ENCODE measurements at places on chromosomes 16 and 17.
A peak's percentile ranks its signal among the peaks of the same experiment; 100 is the strongest.

DNA sequence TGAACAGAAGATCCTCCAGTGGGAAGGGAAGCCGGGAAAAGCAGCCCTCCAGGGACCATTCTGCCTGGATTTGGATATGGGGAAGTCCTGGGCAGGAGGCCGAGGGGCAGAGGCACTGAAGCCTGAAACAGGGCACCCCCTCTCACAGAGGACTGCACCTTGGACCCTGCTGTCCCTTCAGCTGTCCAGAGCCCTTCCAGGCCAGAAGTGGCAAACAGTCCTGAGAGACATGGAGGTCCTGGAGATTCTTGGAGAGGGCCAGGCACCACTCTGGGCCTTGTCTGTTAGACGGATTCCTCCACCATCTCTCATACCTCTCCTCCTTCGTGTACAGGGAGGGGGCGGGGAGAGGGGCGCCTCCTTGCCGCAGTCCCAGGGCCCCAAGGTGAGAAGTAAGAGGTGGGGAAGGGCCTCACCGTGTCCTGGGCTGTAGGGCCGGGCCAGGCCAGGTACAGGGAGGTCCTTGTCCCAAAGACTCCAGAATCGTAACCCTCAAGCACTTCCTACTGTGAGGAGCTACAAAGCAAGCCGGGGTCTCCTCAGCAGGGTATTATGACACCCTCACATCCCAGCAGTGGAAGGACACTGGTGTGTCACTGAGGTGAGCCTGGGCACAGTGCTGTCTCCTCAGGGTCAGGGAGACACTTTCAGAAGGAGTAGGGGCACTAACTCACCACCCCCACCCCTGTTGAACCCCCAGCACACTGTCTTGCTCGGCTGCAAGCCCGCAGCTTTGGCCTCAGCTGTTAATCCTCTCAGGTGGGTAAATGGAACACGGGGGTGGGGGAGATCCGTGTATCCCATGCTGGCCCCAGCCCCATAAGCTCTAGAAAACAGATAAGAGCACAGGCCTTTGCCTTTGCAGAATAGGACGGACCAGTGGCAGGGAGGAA is 16.6 kb upstream of the TBX2 start:
- DNase-seq = no peak

- DNase-seq = peak; percentile 62
Measured at GRCh38 chr17:17001874-17002520, 30.1 kb upstream of the TNFRSF13B start.

DNA sequence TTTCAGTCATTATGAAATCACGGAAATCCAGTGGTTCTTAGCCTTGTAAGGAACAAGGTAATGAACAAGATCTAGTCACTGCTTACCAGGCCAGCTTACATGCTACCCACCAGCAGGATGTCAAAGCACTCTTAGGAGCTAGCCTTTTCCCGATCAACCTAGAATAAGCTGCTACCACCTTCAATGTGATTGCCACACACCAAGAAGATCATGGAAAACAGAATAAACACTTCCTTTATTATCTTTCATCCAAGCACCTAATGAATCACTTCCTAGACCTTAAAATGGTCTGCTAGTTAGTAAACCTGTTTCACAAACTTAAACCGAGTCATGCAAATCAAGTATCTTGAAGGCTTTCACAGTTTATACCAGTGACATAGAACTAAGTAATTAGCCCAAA is 5.0 kb downstream of the BBS2 start:
- DNase-seq = no peak

GRCh38 chr16:49558451-49558850 is 184.8 kb downstream of the C16orf78 start:
- DNase-seq = no peak

DNA sequence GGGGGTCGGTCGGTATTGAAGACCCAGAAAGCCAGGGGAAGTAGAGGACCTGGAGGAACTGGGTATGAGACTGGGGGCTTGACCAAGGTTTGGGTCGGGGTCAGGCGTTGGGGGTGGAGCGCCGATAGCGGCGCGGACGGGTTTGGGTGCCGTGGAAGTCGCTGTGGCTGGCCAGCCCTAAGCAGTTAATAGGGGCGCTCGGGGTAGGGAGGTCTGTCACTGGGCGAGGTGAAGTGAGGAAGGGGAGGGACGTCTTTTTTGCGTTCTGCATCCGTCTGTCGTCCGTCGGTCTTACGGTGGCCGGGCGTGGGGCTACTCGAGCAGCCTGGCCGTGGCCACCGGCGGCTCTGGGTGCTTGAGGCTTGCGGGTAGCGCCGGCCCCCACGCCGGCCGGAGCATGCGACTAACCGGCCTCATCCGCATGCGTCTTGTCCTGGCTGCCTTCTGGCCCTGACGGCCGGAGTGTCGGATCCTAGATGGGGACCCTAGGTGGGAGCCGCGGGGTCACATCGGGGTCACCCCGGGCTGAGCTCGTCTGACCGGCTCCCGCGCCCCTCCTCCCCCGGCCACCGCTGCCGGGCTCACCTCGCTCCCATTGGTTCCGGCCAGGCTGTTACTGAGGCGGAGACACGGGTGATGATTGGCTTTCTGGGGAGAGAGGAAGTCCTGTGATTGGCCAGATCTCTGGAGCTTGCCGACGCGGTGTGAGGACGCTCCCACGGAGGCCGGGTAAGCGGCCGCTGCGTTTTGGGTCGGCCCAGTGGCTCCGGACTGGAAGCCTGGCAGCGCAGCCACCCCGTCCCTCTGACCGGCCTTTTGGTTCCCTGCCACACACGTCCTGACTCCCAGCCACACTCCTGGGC is 10.3 kb upstream of the TMEM88 start:
- DNase-seq = peak; percentile 77

- DNase-seq = no peak
Measured at GRCh38 chr16:87391324-87391949, 699 bp upstream of the MAP1LC3B start.

DNA sequence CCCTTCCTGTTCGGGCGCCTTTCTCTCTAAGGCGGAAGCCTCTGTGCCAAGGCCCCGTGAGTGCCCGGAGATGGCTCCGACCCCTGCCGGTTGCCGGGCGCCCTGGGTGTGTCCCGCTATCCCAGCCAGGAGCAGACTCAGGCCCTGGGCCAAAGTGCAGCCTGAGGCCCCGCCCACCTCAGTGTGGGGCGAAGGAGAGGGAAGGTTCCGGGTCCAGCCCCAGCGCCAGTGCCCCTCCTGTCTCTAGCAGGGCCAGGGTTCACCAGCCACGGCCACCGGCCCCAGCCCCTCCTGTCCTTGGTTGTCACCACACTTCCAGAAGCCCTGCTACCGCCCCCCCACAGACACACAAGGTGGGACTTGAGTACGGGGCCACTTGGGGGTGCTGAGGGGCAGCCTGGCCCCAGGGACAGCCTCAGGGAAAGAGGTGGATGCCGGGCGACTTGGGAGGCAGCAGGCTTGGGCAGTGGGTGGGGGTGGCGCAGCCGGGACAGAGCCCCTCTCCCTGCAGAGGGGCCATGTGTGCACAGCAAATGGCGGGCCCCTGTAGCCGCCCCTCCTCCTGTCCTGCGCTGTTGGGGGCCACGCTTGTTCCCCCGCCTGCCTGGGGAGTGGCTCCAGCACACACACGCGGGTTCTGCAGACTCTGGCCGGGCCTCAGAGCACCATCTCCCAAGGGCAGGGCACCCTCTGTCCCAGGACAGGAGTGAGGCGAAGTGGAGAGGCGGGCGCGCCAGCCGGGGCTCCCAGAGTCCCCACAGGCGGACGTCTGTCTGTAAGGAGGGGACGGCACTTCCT is 6.0 kb downstream of the C1QTNF8 start:
- DNase-seq = no peak

- DNase-seq = no peak
Measured at GRCh38 chr17:33977729-33978514, 277.2 kb upstream of the CCL2 start.

DNA sequence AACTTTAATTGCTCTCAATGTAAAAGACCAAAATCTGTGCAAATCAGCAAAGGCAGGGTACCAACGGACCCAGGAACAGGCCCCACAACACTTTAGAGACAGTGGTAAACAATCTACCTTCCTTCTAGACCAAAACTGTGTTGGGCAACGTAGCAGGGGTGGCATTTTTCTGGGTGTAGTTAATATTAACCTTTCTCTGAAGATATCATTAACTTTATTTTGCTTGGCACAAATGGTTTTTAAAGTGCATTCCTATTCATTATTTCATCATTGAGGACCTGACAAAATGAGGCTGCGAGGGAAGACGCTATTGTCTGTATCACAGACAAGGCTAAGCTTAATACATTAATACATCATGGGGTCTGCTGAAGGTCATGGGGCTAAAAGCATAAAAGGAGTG is 37.9 kb upstream of the TRAP1 start:
- no peak for DNase-seq

- peak; percentile 49 for DNase-seq
Measured at GRCh38 chr16:50699326-50700159, 6.1 kb downstream of the NOD2 start.

DNA sequence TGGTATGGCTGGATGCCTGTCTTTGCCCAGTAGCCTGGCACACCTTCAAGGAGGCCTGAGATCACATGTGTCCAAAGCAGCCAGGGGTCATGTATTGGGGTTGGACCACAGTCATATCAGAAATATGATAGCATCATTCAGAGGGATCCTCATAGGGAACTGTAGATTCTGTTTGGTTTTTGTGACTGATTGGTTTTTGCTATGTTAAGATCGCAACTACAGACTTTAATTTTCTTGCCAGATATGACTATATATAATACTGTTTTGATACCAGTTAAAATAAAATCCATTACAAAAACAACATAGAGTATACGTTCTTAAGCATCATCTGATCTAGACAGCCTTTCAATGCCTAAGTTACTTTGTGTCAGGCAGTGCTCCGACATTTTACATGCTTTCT is 11.8 kb upstream of the SMPD3 start:
- no peak for DNase-seq

- no peak for DNase-seq
Measured at GRCh38 chr16:55120826-55121225, 190.2 kb downstream of the IRX5 start.

- no peak for DNase-seq
Measured at GRCh38 chr16:82634955-82635610, 8.3 kb downstream of the CDH13 start.

GRCh38 chr17:37694734-37695133 is 50.1 kb downstream of the HNF1B start:
- DNase-seq = no peak

- DNase-seq = no peak
Measured at GRCh38 chr17:69523244-69523861, 108.9 kb downstream of the MAP2K6 start.

DNA sequence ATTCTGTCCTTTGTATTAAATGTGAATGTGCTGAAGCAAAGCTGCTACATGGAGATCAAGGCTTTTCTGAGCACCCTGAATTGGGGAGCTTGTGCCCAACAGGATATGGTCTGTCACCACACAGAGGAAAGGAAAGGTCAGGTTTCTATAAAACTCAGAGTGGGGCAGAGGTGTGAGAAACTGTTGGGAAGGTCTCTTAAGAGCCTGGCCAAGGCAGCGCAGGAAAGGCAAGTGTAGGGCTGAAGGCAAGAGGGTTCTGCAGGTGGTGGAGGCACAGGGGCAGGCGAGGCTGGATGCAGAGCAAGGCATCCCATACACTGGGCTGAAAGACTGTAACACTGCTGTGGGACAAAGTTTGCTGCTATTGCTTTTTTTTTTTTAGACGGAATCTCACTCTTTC is 8.1 kb downstream of the COX6A2 start:
- no peak for DNase-seq

DNA sequence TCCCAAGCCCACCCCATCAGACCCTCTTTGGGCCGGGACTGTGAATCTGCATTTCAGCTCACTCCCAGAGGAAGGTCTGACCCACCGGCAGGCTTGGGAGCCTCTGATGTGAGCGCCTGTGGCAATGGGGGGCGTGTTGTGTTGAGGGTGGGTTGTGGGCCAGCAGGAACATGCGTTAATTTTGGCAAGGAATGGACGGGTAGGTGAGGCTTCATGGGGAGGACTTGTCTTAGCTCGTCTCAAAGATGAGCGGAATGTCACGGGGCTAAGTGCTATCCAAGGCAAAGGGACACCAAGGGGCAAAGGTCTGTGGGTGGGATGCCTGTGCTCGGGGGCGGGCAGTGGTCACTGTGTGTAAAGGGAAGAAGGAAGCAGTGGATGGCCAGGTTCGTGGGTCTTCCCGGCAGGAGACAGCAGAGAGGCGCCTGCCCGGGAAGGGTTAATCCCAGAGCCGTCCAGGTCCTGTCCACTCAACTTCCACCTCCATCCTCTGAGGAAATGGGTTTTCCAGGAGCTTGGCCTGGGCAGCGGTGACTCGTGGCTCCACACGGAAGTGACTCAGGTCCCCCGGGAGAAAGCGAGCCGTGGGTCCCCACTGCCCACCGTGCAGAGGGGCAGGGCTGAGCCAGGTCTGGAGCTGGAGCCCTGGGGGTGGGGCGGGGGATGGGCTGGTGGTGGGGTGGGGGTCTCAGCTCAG is 17.4 kb downstream of the ADGRG1 start:
- no peak for DNase-seq

GRCh38 chr17:82285141-82285540 is 11.6 kb upstream of the CSNK1D start:
- no peak for DNase-seq

DNA sequence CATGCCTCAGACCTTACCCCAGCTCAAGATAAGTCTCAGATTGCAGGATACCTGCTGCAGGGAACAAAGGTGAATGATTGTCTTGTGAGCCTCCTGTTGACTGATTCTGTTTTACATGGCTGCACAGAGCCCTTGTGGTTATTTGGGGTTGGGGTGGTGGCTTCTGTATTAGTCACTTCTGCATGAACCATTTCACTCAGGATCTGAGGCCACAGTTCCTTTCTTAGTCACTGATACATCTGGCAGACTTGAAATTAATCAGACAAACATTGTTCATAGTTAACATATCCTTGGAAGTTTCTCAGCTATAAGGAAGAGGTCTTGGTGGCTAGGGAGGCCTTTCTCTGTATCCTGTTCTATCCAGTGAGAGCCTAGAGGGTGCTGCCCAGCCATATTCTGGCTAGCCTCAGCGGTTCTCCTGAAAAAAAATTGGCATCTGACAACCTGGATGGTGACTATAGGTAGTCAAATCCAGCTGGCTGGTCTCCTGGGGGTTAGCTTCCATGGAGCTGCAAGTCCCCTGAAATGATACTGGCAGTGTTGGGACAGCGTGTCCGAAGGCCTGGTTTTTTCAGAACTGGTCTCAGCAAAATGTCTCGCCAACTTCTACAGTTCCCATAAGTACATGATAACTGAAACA is 8.4 kb upstream of the PLK1 start:
- peak; percentile 36 for DNase-seq

DNA sequence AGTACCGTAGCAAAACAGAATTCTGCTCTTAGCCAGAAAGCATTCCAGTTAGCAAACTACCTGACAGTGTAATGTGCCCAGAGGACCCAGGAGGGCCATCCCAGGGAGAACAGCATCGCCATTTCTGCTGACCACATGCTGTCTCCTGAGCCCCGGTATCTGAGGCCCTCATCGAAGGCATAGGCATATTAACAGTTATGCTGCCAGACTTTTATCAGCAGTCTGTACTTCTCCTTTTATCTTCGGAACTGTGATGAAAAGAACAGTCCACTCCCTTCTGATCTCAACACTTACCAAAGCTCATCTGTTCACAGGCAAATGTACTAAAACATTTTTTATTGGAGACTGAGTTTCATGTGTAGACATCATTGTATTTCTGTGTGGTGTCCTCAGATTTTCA is 236.4 kb downstream of the PRKCA start:
- no peak for DNase-seq

DNA sequence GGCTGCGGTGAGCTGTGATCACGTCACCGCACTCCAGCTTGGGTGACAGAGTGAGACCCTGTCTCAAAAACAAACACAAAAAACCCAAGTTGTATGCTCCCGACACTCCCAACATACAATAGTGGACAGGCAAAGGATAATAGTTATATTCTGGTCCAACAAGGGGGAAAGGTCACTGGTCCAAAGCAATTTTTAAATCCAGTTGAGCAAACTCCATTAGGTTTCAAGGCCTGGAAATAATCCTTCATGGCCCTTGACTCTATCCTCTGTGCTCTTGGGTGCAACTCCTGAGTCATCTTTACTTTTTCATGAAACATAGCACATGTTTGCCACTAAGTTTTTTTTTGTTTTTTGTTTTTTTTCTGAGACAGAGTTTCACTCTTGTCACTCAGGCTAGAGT is 50.3 kb upstream of the PHOSPHO1 start:
- DNase-seq = no peak

Data from stimulated activated CD4-positive, alpha-beta T cell treated with anti-CD3 and anti-CD28 coated beads, TNF-alpha, amount 100 ng/mL, for 24 hours (primary cell).